ENCODE measurements at places on chromosomes 6 and 20.

- DNase-seq: no peak
These were observed 50.4 kb downstream of the HMGCLL1 start for GRCh38 chr6:55528624-55529023.

- DNase-seq: no peak
These were observed 87.8 kb upstream of the TIAM2 start for GRCh38 chr6:154907291-154907690.

DNA sequence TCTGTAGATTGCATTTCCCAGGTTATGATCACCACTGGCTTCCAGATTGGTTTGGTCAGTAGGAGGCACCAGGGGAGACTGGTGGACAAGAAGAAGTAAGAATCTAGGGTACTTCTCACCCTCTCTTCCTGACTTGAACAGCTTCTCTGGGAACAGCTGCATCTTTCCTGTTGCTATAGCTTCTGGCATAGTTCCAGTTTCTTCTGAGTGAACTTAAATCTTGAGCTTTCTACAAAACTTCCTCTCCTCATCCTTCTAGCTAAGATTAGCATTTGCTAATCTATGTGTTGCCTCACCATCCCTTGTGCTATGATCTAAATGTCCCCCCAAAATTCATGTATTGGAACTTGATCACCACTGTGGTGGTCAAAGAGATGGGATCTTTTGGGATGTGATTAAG, 724.6 kb downstream of the UTRN start:
- DNase-seq: no peak

DNA sequence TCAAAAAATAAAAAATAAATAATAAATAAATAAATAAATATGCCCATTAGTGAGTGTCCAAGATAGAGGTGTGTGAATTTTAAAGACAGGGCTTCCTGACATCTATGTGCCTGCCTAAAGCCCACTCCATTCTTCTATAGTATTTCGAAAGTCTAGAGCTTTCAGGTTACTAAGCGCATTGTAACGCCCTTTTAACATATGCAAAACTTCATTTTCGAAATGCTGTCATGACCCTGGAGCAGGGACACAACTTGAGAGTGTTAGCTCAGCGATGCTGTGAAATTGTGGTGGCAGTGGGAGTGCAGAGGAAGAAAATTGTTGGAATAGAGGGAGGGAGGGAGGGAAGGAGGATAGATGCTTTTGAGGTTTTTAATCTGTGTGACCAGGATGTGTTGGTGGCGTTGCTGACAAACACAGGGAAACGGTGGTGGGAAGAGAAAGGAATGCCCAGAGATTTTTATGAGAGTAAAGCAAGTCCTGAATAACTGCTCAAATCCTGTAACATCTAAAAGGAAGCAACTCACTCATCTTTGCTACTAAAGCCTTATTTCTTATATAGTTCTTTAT, 169.3 kb downstream of the ARID1B start:
- DNase-seq: no peak

DNA sequence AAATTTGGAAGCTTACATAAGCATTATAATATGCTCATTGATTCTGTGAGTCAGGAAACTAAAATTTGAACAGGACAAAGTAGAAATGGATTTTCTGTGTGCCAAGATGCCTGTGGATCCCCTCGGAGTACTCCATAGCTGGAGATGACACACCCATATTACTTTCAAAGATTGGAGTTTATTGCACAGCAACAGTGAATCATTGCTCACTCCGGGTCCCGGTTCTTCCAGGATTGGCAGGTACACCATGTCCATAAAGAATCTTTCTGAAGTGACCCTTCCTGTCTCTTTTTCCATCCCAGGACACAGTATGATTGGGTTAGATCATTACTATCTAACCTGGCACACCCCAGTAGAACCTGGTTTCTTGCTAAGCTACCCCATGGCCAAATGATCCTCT, 2.7 kb upstream of the BTN2A2 start:
- DNase-seq: no peak

DNA sequence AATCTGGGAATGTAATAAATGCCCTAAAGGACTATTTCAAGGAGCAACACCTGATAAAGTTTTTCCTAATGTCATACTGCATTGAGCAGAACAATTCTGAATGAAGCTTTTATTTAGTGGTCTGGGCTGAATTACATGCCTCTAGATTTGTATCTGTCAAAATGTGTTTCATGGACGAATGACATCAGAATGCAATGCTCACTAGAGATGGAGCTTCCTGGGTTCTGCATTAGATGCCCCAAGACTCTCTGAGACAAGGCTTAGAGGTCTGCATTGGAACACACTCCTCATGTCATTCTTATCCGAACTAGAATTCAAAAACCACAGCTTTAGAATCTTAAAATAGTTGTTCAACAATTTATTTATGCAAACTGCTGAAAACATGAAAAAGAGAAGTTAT, 62.0 kb downstream of the SYNE1 start:
- no peak for DNase-seq

DNA sequence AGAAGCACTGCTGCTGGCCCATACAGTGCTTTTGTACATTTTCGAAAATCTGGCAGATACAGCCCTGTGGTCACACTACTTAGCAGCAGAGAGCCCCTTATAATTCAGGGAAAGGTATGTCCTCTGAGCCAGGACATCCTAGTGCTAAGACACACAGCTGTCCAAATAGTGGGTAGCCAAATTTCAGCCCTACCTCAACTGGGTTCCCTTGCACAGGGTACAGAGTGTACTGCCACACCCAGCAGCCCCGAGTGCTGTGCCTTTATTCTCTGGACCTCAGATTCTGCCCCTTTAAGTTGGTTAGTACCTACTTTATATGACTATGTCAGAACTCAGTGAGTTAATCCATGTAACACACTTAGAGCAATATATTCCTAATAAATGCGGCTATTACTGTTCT, 47.6 kb downstream of the PRPH2 start:
- DNase-seq: no peak

DNA sequence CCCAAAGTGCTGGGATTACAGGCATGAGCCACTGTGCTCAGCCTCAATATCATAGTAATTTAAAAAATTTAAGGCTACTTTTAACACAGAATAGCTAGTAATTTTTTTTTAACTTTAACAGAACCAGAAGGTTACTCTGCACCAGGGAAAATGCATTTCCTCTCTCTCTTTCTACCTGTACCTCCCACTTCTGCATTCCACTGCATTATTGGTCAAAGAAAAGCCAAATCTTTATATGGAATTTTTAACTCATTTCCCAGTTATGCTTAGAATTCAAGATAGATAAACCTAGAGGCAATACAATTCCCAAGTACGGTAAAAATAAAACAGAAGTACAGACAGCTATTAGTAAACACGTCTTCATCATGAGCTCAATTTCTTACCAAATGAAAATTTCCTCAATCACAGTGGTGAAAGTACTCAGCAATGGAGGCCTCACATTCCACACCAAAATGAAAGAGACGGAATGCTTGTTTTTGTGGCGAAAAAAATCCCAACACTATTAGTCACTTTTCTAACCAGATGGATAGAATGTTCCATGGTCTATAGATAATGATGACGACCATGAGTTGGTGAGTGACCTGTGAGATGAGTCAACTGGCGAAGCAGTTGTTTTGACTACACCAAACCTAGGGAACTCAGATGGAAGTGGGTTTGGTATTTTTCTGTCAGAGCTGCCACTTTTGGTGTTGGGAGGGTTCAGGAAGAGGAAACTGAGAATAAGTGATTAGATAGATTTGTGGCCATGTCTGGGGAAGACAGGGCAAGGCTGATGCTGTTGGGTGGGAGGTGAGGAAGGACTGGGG, 104.7 kb upstream of the SGK1 start:
- no peak for DNase-seq
